ENCODE measurements at places on chromosomes 5 and 9. TPM values are rescaled to one million over a fixed set of nuclear protein-coding genes. Genes with fewer than 3 reads are reported as not detected.

The TERT gene
- total RNA-seq = not detected

The FAM200C gene
- total RNA-seq = 3.6 TPM

The ADRA1B gene
- 1.5 TPM for total RNA-seq

The TAS2R1 gene
- total RNA-seq = not detected

The OTP gene
- not detected for total RNA-seq

The SOX30 gene
- total RNA-seq = not detected
